Stimulated activated naive CD4-positive, alpha-beta T cell (primary cell): ENCODE measurements at places on chromosomes 6 and 20.

DNA sequence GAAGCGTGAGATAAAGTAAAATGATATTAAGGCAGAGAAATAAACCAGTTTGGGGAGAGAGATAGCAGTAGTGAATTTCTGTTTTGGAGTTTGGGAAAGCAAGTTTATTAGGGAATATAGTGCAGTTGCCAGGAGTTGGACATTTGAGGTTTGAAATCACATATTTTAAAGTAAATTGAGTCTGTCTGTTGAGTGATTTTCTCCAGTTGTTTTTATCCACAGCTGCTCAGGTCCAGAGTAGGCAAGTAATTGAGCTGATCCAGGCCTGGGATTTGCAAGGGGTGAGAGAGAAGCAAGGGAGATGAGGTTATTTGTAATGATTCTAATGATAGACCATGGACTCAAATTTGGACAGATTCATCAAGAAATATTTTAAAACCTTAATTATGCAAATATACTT lies 481.9 kb downstream of the UTRN start:
- no peak for DNase-seq

- no peak for DNase-seq
Observed at GRCh38 chr20:17771206-17772004, 71.6 kb downstream of the BANF2 start.

GRCh38 chr6:18415671-18416340 lies 28.7 kb downstream of the RNF144B start:
- DNase-seq: no peak

DNA sequence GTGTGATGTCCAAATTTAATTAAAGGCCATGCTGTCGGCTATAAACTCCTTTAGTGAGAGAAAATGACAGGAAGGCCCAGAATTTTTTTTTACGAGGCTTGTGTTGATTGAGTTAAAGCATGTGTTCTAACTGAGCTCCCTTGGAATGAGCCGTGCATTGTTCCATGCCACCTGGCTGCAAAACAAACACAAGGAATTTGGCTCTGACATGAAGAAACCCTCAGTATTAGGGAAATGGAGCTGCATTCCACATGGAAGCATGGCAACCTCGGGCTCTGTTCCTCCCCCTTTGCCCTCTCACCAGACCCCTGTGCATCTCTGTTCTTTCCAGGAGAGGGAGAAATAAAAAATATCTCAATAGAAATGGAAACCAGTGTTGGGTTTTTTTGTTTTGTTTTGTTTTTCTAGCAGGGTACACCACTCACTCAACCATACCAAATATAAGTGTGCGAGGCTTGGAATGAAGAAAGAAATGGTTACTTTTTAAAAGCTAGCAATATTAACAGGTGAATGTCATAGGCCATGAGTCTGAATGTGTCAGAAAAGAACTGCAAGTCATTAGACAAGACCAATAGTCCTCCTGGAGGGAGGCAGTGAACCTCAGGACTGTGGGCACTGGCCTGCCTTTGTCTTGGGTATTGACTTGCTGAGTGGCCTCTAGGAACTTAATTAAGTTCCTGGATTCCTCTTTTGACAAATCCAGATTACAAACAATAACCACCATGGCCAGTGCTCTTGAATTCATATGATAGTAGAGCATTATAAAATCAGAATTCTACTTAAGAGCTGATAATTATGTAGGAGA lies 935.1 kb downstream of the KIF16B start:
- no peak for DNase-seq

- no peak for DNase-seq
Observed at GRCh38 chr6:72716916-72717315, 95.1 kb downstream of the KCNQ5 start.

DNA sequence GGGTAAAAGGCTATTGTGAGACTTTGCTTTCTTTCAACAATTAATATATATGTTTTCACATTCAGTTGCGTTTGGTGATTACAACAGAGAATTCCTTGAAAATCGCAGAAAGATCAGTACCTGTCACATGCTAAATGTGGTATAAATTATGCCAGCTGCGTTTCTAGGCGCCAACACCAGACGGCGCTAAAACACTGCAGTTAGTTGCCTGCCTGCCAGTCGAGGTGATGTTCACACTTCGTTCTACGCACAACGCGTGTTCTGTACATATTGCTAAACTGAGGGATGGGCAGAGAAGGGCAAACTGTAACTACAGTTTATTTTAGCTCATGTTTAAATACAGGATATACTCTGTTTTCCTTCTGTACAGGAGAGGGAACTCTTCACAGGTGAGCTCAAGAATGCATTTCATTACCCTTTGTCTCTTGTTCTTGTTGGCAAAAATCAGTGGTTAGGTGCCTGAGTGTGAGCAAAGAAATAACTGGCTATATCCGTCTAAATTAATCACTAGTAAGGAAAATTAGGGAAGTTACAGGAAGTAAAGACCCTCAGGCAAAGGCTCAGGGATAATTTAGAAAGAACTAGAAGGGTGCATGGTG lies 100.1 kb upstream of the RGS17 start:
- DNase-seq: no peak

- no peak for DNase-seq
Observed at GRCh38 chr6:43895656-43896328, 125.8 kb downstream of the VEGFA start.

DNA sequence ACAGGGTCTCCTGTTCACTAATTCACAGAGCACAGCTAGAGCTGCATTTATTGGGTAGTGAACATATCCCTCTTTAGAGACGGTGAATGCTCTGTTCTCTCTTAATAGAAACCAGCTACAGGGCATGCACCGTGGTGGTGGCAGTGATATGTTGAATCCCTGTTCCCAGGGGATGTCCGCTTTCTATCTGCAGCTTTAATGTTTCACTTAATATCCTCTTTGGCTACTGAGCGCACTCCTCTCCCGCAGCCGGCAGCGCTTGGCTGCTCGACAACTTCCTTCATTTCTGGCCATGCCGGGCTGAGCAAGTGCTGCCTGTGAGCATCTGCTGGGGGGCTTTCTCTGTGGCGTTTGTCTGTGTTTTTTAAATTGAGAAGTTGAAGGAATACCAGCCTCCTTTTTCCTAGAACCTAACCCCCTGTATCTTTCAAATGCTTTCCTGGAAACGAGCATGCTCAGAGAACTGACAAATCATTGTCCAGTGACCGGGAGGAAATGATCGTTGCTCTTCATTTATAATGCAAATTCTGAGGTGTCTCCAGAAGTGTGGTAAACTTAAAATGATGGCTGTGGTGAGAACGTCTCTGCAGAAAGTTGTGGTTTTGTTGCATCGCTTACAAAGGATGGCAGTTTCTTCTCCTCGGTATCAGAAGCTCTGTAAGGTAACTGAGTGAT lies 297.9 kb downstream of the UTRN start:
- DNase-seq: peak; percentile 70
